Renal cortical epithelial cell (primary cell): ENCODE measurements at places on chromosomes 5 and 9.
A peak's percentile ranks its signal among the peaks of the same experiment; 100 is the strongest.

DNA sequence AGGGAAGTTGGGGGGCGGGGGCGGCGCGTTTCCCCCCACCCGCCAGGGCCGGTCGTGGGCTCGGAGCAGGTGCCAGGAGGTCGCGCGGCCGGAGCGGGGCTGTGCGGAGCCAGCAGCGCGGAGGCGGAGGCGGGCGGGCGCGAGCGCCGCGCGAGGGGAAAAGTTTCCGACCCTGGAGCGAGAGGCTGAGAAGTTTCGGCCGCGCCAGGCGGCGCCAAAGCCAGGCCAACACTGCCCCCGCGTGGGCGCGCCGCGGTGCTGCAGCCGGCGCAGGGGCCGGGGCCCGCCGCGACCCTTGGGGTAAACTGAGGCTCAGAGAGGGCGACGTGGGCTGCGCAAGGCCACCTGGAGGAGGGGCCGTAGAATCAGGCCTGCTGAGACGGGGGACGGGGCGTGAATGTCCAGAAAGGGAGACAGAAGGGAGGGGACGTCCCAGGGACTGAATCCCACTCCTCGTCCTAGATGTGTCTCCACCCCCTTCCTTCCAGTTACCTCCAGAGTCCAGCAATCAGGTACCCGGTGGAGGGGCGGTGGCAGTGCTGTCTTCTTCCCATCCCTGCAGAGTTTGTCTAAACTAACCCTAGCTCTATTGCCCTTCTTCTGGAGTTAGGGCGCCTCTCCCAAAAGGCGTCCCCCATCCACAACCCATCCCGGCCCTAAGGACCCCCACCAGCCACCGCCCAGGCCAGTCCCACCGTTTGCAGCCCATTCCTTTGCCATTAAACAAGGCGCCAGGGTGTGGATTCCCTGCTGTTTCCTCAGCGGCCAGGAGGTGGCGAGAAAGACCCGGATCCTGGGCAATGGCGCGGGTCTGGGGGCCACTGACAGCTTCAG, 10.2 kb downstream of the C9orf50 start:
- peak; percentile 16 for DNase-seq

GRCh38 chr9:73152953-73153352, 1.3 kb downstream of the ANXA1 start:
- DNase-seq, result no peak

- DNase-seq, result no peak
Measured at GRCh38 chr5:171351536-171352073, 36.0 kb upstream of the NPM1 start.

DNA sequence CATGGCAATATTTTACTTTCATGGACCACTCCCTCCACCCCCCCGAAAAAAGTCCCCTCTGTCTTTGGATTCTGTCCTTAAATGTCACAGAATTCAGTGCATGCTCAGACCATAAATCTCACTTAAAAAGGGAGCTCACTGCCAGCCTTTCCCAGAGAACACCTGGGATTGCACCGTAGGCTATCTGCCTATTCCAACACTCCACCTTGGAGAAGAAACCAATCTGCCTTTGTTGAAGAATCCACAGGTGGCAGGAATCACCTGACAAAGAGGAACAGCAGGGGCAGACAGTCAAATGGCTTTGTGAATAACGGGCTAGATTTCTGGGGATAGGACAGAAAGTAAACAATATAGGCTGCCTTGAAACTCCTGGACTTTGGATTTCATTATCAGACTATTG, 306.7 kb upstream of the BRINP1 start:
- DNase-seq, result no peak

DNA sequence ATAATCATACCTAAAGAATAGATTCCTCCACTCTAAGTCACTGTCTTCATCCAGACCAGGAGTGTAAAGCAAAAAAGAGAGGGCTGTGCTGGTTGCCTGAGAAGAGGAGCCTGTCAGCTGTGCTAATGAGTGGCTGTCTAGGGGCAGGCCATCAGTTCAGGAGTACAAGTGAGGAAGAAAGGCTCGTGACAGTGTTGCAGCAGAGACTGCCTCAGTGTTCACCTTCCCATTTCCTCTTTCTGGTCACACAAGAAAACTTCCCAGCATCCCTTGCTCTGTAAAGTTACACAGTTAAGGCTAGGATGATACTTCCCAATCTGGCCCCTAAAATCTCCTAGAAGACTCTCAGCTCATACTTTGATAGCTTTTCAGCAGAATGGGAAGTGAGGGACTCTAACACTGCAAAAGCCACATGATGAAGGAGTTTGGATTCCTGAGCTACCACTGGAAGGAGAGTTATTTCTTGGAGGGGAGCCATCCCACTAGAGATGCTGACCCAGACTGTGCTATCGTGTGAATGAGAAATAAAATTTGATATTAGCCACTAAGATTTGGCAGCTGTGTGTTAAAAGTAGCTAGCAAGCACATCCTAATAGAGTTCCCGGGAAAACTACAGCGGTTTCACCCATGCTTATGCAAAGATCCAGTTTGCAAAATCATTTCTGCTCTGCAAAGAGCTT, 67.1 kb downstream of the ADAMTS12 start:
- DNase-seq, result no peak

- DNase-seq, result peak; percentile 25
Measured at GRCh38 chr5:74468421-74468820, 172.1 kb downstream of the ENC1 start.

DNA sequence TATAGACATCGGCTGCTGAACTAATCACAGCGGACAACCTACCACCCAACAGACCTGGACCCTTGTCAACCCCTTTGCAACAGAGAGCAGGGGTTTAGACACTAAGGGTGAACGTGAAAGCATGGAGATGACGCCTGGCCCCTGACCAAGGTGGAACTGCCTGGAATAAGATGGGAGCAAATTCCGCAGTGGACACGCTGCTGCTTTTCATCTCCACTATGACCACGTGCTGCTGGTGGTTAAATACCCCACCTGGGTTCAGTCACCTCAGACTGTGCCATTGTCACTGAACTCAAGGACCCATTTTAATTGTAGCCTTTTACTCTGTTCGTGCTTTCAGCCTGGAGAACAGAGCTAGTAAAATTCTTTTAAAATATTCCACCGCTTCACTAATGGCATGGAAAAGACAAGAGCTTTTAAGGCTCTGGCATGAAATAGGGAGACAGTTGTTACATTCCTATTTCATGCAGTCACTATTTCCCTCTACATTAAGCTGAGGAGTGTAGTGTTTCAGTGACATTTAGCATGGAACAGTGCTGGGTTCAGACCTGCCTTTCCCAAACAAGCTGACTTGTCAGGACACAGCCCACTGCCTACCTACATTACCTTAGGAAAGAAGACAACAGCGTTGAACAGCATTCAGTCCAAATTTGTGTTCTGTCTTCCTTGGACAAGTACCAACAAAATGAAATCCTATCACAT, 96.8 kb downstream of the ANKRD18B start:
- peak; percentile 55 for DNase-seq

DNA sequence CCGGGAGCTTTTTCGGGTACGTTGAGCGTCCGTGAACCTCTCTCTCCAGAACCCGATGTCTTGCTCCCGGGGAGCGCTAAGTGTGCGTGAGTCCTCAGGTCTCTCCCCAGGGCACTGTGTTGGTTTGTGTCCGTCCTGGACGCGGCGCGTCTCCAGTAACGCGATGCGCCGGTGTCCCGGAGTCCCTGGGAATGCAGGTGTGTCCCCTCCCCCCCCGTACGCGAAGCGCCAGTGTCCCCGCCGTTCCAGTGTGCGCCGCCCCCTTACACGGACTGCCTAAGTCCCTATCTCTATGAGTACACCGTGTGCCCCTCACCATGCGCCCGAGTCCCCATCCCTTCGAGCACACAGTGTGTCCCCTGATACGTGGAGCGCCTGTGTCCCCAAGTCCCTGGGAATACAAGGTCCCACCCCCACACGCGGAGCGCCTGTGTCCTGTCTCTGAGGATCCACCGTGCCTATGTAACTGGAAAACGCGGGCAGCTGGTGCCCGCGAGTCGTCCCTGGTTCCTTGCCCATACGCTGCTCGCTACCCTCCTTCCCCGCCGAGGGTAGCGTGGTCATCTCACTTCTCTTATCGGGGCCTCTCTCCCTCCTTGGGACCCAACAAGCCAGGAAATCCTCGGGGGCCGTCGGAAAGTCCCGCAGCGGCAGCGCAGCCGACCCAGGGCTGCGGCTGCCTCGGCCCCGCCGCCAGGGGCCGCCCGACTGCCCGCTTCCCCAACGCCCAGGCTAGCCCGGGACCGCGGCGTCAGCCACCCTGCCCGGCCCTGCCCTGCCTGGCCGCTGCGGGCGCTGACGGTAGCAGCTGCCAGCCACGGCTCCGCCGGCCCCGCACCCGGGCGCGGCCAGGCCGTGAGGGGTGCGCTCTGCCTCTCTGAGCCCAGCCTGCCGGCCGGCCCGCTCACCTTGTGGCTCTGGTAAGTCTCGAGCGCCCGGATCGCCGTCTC, 709 bp downstream of the ELL2 start:
- peak; percentile 50 for DNase-seq

GRCh38 chr9:96185518-96186156, 116.3 kb downstream of the HSD17B3 start:
- DNase-seq, result no peak

DNA sequence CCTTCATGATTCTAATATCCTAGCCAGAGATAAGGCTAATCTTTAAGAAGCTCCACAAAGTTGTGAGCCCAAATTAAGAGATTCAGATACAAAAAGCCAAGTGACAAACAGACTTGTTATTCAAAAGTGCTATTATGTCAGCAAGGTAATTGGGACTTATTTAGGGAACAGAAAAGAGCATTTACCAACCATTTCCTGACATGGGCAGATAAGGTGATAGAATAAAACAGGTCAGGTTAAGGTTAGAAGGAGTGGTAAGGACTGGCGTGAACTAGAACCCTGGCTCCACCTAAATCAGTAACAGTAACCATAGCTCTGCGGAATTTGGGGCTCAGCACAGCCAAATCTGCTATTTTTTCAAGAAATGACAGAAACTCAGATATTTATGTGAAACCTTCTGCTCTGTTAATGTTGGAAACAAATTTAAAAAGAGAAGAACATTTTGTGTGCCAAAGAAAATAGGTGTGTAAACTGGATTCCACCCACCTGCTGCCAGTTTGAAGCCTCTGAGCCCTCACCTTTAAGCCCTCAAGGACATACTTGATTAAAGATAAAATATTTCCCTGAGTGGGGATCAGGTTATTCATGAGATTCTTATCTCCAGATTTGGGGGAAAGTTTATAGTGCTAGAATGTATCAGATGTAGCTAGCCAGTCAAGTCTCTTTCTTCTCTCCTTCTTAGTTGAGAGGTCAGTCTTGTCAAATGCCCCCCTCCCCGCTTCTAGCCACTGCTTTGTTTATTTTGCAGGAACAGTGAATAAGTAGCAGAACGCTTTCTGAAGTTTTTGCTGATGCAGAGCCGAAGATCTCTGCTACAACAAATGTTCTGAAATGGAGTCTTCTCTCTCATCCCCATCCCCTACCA, 10.2 kb upstream of the ERMP1 start:
- no peak for DNase-seq

DNA sequence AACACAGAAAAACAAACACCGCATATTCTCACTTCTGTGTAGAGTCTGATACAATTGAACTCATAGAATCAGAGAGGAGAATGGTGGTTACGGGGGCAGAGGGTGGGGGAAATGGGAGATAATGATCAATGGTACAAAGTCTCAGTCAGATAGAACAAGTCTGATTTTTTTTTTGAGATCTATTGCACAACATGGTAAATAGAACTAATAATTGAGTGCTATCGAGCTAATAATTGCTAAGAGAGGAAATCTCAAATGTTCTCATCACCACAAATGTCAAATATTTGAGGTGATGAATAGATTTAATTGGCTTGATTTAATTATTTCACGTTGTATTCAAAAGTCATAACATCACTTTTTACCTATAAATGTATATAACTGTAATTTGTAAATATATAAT, 121.0 kb upstream of the SPIN1 start:
- no peak for DNase-seq

GRCh38 chr5:3650320-3650719, 54.7 kb downstream of the IRX1 start:
- DNase-seq, result no peak

DNA sequence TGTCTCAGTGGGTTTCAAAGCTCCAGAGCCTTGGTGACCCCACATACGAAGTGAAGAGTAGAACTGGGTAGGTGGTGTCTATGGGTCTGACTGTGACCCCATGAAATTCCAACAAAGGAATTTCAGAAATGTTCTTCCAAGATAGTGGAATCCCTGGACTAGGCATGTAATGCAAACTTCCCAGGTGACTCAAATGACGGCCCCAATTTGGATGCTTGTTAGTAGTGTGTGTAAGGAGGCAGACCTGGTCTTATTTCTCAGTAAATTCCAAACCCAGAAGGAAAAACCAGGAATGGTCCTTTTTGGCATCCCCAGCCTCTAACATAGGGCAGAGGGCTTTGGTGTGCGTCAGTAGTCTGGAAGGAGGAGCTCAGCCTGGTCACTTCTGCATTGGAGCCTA, 43.6 kb upstream of the ABCA1 start:
- no peak for DNase-seq

GRCh38 chr9:85045271-85045670, 375.7 kb downstream of the NTRK2 start:
- no peak for DNase-seq

GRCh38 chr9:102225841-102226441, 487.5 kb upstream of the GRIN3A start:
- no peak for DNase-seq

DNA sequence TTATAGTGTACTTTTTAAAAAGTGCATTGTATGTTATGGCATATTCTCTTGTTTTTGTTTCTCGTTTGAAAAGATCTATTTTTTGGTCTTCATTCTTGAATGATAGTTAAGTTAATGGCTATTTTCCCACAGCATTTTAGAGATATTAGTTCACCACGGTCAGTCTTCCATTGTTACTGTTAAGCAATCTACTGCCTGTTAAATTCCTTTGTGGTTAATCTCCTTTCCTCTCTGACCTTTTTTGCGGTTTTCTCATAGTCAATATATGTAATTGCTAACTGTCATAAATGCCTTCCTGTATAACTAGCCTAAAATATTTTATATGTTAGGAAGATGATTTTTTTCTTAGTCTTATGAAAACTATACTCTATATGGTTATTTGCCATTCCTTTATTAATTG, 250.8 kb upstream of the FBXL7 start:
- peak; percentile 82 for DNase-seq

- no peak for DNase-seq
Measured at GRCh38 chr9:97479496-97480159, 21.8 kb upstream of the TMOD1 start.

DNA sequence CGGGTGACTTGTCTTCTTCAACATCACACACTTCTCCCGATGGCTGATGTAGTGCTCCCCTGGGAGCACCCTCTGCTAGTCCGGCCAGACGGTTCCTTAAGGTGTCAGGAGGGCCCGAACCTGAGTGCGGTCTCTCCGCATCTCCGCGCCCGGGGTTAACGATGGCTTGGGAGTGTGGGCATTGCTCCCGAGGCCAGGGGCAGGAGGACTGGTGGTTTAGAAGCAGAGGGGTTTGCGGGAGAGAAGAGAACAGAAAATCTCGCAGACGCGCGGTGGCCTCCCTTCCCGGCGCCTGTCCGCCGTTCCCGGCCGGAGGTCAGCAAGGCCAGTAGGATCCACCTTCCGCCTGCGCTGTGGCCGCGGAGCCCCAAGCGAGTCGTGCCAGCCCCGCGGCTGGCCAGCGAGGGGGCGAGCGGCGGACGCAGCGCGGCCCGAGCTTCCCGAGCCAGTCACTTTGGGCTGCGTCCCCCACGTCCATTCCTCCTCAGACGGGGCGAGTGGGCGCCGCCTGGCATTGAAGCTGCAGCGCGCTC, 700 bp downstream of the CDO1 start:
- no peak for DNase-seq
